ENCODE measurements at places on chromosomes 2 and 18.

GRCh38 chr2:138600732-138601457 is 99.3 kb downstream of the SPOPL start:
- no peak for DNase-seq

GRCh38 chr2:192535956-192536921 is 341.5 kb upstream of the TMEFF2 start:
- no peak for DNase-seq

GRCh38 chr2:199778655-199779054 is 72.3 kb downstream of the FTCDNL1 start:
- DNase-seq: no peak

- DNase-seq: no peak
Measured at GRCh38 chr18:22098563-22098989, 70.8 kb upstream of the GATA6 start.

DNA sequence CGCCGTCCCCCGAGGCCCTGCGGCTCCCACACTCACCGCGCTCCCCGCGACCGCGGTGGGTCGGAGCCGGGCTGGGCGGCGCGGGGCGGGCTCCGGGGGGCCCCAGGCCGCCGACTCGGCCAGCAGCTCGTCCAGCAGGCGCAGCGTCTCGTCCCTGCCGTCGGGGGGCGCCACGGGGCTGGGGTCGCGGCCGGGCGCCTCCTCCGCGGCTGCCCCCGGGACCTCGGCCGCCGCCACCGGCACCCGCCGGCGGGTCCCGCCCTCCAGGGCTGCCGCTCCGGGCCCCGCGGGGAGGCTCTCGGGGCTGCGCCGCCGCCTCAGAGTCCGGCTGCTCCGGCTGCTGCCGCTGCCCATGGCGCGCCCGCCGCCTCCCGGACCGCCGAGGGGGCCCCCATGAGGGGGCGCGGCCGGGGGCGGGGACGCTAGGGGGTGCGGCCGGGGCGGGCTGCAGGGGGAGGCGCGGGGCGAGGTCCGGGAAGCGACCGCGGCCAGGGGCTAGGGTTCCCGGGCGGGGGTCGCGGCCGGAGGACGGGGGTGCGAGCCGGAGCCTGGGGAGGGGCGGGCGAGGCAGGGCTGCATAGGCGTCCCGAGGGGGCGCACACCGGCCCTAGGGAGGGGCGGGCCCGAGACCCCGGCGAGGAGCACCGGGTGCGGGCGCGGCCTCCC is at the start of gene CYS1:
Gene CYS1, minus strand, starts transcription at position 542 of the 666 bp plus-strand sequence. Its CDS starts 188 bp downstream, at position 354.
- DNase-seq: no peak

GRCh38 chr2:134739879-134740301 is 21.1 kb upstream of the TMEM163 start:
- DNase-seq: no peak

All from left forelimb (tissue), 1 donor.